Activated CD4-positive, alpha-beta T cell treated with anti-CD3 and anti-CD28 coated beads for 36 hours (primary cell): ENCODE measurements at places on chromosomes 2 and 18. TPM values are rescaled to one million over a fixed set of nuclear protein-coding genes. Genes with fewer than 3 reads are reported as not detected.

DNA sequence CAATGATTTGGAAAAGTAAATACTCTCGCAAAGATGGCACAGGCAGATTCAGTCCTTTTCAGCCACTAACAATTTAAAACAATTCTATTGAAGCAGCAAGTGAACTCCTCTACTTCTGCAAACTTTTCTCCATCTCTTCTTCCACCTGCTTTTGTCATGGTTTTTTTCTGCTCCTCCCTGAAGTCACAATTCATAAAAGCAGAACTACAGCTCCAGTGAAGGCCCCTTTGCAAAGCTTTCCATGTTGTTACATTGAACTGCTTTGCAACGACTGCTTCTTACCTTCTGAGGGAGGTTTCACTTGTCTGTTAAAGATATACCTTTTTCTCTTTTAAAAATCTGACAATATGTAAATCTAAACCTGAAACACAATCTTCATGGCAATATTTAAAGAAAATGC, 3.7 kb upstream of the SERTAD2 start:
- DNase-seq = no peak

DNA sequence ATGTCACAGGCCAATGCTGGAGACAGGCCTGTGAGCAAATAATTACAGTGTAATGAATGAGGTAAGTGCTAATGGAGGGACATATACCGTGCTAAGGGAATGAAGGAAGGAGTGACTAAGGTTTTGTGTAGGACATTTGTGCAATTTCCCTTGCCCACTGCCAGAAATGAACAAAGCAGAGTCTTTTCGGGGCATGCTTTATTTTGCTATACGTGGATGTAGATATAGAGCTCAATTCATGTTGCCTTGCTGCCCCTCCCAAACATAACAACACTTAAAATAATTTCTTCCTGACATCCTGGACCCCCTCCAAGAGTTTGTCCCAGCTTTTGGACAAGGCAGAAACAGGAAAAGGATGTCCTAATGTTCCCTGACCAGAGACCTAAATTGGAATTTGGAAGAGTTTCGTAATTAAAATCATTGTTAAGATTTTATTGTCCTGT, 23.7 kb upstream of the CD28 start:
- no peak for DNase-seq

DNA sequence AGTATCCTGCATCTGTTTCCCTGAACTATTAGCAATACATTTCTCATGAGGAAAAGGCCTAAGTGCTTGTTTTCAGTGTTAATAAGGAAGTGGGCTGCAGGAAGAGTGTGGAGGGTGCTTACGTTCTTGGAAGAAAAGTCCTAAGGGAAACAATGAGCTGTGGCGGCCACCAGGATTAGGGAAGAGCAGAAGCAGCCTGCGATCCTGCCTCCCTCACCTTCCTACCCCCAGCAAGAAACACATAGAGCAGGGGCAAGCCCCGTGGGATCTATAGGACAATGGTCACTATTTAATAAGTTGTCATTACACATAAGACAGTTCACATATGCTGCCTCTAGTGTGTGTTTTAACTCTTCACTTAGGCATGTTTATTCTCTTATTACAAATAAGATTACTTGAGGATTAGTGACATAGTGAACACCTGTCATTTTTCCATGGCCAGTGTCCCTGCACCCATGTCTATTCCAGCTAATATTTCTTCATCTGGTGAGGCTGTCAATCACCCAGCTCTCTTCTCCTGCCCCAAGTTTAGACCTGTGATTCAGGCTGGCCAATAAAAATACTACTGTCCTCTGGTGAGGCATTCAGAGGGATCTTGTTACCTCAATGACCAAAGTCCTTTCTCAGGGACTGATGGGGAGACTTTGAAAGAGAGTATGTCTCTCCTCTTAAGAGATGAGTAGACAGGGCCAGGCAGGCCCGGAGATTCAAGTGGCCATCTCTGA, 510.9 kb upstream of the CELF4 start:
- DNase-seq = no peak

DNA sequence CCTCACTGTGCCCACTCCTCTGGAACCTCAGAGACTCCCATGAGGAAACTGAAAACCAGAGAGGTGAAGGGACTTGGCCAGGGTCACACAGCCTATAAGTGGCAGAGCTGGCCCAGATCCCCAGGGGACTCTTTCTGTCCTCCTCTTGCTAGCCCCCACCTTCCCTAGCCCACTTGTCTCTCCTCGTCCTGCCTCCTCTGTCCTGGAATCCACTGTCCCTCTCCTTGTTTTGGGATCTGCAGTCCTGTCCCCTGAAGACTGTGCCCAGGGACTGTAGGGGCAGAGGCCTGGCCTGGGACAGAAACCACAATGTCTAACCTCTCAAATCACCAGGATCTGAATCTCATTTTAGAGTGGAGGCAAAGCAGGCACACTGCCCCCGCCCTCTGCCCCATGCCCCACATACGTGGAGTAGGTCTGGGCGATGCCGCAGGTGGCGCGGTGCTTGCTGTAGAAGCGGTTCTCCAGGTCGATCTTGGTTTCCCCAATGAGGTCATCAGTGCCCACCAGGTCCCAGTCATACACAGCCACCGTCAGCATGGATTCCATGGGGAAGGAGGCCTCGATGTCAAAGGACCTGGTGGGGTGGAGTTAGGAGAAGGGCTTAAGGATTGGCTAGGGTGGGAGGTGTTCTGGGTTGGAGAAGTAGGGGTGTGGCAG, 12.5 kb downstream of the OTOF start:
- no peak for DNase-seq

HOXD9 gene
- total RNA-seq = not detected

AGXT gene
- total RNA-seq = not detected

- DNase-seq = peak; percentile 86
These were observed 24.9 kb upstream of the YWHAQ start for GRCh38 chr2:9655441-9656269.

DNA sequence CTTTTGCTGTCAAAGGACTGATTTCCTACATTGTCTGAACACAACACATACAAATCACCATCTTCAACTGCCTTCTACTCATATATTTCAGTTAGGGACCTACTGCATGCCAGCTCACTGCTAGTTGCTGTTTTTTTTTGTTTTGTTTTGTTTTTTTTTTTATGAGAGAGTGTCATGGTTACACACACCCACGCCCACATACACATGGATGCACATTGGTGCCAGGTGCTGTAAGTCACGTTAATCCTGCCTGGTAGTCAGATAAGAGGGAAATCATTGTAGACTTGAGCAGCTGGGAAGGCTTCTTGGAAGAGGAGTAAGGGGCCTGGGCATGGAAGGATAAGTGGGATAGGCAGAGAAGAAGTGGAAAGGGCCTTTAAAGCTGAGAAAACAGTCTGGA, 209.9 kb downstream of the TDRD15 start:
- no peak for DNase-seq

DNA sequence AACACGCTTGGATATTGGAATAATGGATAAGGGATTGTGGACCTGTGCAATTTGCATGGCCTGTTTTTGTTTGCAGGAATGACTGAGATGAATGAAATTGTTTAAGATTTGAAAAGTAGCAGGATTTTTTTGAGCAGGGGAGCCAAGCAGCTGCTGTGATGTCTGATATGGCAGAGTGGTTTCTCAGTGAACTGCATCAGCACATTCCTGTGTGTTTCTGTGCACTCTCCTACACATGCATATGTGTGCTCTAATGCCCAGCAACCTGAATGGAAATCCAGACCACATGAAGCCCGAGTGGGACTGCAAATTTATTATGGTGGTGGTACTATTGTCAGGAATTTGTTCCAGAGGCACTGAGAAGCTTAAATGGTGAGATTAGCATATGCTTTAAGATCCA, 161.7 kb downstream of the PARD3B start:
- DNase-seq = no peak

DNA sequence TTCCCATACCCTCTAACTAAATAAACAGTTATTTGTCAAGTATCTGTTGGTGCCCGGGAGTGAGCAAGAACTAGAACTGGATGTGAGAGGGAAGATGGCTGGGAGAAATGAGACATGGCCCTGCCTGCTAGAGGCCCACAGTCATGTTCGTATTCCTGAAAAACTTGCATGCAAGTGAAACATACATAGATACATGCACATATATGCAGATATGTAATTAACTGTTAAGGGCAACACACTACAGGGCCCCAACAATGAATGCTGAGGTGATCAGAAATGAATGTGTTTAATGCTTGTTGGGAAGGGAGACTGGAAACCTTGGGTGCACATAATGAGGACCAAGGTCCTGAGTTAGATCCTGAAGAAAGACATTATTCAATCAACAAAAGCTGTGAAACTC, 49.8 kb downstream of the ADD2 start:
- DNase-seq = no peak

DNA sequence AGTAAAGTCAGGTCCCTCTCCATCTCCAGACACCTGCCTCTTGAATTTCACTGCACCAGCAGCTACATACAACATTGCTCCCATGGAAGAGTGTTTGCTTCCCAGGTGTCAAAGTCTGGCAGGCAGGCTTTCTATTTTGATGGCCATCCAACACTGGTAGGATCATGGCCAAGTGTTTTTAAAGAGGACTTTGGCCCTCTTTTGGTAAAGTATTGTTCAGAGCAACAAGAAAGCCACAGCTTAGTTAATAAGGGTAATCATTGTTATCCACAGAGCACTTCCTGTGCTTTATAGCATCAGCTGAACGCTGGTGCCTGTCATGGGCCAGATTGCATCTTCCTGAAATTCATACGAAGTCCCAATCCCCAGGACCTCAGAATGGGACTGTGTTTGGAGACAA, 133.2 kb downstream of the NCK2 start:
- no peak for DNase-seq

- DNase-seq = no peak
These were observed 98.7 kb downstream of the MMADHC start for GRCh38 chr2:149488706-149489440.

- no peak for DNase-seq
These were observed 129.7 kb downstream of the GALNT1 start for GRCh38 chr18:35711227-35711626.

DNA sequence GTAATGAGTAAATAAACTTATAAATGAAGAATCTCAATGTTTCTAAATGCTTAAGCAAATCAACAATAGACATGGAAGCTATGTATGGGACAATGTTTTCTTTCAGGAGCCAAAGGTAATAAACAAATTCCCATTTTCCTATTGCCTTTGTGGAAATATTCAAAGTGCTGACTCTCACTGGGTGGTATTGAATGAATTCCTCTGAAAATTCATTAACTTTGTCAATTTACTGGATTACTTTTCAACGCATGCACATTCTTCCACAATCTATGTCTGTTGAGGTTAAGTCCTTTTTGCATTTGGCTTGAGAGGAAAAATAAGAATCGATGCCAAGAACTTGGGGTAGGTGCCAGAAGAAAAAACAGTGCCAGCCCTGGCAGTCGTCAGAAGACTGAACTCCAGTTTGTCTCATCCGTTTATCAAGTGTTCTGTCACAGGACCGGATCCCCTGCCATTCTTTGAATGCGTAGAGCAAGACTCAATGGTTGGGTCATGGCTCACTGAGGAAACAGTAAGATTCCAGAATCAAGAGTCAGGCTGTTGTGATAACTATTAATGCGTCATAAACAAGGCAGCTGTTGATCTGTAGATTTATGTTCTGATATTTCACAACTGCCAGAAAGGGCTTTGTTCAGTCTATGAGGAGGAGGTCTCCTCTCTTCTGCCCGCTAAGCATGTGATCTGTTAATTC, 133.3 kb downstream of the GFPT1 start:
- no peak for DNase-seq

GRCh38 chr2:27509326-27509725, 12.7 kb downstream of the GCKR start:
- DNase-seq = no peak

- DNase-seq = no peak
These were observed 46.2 kb upstream of the ARHGAP28 start for GRCh38 chr18:6683112-6683876.

- DNase-seq = no peak
These were observed 16.7 kb downstream of the ARHGEF4 start for GRCh38 chr2:130853391-130853790.

DNA sequence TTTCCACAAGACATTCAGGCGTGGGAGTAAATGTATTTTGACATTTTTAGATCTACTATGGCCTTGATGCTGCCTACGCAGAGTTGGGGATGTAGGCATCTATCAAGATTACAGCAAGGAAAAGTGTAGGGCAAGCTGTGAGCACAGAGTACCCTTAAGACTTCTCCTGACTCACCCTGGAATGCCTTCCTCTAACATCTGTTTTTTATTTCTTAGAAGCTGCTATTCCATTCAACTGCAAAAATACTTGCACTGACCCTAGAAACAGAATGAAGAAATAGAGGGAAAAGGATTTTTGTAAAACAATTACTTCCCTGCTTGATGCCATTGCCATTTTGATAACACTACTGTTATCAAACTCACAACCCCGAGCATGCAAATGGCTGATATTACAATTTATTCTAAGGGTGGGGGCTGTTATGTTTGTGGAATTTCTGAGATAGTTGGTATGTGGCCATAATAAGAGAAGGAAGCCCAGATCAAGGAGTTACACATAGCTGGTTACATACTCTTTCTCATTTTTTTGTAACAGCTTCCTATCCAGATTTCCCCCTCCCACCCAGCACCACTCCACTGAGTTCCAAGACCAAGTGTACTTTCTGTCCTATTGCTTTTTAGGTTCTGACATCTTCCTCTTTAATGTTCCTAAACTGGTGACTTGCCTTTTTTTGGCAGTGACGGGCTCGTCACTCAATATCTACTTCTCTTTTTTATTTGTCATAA, 6.0 kb upstream of the ROCK1 start:
- DNase-seq = no peak

- DNase-seq = no peak
These were observed 329.9 kb downstream of the DLGAP1 start for GRCh38 chr18:4125224-4125623.

CXCR1 gene
- total RNA-seq = not detected

DNA sequence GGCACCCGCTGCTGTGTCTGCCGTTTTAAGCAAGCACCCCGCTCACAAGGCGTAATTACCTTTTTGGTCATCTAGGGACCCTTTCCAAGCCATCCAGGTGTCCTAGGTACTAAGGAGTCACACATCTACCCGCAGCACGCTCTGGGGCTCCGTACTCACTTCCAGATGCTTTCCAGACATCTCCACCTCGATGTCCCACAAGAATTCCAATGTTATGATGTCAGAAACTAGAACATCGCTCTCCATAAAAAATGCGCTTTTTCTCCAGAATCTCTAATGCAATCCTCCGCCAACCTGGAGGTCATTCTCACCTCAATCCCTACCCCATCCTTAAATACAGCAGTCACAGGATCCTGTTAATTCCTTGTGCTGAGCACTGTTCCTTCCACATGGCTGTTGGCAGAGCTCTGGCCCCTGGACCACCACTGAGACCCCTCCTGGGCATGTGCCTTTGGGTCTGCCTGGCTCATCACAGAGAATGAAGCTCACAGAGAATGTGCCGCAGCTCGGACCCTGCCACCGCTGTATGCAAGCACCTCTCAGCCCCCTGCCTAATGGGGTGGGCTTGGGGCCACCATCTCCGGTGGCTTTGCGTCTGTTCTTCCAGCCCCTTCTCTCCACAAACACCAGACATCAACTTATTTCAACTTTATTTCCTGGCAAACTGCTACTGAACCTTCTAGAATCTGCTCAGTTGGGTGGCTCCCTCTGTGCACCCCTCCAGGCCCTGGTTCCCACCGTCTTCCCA, 4.6 kb upstream of the PXDN start:
- DNase-seq = no peak
